Calu3 (cell line): ENCODE measurements at places on chromosomes 16 and 17.
A peak's percentile ranks its signal among the peaks of the same experiment; 100 is the strongest.

- DNase-seq, result no peak
Measured at GRCh38 chr16:82533189-82533588, 93.6 kb upstream of the CDH13 start.

DNA sequence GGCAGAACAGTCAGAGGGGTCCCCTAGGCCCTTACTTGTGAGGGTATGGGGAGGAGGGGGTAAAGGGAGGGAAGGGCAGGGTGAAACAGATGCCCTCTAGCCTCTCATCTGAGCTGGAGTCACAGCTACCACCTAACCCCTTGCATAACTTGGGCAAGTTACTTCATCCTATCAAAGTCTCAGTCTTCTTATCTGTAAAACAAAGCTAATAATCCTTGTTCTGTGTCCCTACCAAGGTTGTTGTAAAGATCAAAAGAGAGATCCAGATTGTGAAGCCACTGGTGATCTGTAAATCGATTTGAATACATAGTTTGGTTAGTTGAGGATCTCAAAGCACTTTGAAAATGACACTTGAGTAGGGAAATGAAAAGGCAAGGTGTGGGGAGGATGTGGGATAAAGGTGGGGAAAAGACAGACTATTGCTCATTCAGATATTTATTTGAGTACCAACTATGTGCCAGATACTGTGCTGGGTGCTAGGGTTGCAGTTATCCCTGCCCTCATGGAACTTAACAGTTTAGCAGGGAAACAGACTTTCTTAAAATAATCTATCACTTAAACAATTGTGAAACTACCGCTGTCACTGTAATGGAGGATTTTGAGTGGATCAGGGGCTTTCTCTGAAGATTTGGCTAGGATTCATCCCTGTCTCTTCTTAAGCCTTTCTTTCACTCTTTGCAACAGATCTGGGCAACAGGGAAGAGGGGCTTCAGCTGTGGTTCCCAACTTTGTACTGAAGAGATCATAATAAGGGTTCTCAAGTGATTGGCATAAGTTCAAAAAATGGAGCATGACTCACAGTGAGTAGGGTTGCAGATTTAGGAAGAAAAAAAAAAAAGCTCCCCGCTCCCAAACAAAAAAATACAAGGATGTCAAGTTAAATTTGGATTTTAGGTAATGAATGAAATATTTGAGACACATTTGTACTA, 3.0 kb downstream of the HEATR9 start:
- no peak for DNase-seq

- no peak for DNase-seq
Measured at GRCh38 chr16:89248196-89248982, 30.9 kb downstream of the ZNF778 start.

- DNase-seq, result no peak
Measured at GRCh38 chr16:73054813-73055482, 7.0 kb upstream of the ZFHX3 start.

DNA sequence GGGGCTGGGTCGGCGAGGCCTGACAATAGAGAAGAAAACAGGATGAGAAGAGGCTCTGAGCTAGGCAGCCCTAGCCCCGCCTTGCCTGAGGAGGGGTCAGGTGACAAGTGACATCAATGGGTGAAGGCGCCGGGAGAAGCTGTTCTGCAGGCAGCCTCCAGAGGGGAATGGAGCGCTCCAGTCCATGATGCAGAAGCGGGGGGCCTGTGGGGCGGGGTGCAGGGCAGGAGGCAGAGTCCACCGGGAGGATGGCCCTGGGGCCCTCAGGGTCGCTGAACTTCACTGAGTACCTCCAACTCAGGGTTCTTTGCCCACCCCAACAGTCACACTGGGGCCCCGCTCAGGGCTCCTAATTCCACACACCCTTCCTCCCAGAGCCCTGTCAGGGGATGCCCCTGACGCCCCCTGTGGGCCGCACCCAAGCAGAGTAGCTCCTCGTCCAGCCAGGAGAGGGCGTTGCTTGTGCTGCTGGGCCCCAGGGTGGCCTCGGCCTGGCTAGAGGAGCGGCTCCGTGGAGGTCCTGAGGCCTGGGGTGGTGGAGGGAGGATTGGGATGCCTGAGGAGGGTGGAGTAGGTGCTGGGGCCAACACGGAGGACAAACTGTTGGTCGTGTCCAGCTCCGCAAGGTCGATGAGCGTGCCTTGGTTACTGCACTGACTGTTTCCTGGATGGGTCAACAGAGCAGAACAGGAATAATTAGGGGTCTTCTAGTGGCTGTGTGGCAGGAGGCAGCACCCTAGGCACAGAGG, 20.8 kb downstream of the GGA3 start:
- DNase-seq, result peak; percentile 53

- no peak for DNase-seq
Measured at GRCh38 chr16:86968866-86969265, 348.3 kb downstream of the C16orf95 start.

- DNase-seq, result no peak
Measured at GRCh38 chr16:15055141-15056053, 477 bp downstream of the NTAN1 start.

DNA sequence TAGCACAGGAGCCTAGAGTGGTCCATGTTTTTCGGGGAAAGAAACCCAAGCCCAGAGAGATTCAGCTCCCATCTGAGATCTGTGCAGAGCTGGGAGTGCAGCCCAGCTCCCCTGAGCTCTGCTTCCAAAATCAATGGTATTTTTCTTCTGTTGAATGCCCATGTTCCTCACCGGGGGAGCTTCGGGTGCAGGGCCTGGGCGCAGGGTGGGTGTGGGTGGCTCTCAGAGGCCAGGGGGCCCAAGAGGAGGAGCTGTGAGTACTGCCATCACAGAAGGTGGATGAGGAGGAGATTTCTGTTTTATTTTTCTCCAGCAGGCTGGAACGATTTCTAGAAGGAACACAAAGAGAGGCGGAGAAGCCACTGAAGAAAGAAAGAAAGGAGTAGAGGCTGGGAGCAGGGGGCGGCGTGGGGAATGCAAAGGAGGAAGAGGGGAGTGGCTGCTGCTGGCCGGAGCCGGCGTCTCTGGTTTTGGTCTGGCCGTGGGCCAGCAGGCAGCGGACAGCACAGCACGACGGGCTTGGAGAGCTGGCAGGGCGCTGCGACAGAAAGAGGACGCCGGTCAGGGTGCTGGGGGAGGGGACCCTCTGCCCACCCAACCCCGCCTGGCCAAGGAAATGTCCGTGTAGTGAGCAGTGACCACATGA, 76.2 kb upstream of the KSR1 start:
- DNase-seq, result peak; percentile 77

DNA sequence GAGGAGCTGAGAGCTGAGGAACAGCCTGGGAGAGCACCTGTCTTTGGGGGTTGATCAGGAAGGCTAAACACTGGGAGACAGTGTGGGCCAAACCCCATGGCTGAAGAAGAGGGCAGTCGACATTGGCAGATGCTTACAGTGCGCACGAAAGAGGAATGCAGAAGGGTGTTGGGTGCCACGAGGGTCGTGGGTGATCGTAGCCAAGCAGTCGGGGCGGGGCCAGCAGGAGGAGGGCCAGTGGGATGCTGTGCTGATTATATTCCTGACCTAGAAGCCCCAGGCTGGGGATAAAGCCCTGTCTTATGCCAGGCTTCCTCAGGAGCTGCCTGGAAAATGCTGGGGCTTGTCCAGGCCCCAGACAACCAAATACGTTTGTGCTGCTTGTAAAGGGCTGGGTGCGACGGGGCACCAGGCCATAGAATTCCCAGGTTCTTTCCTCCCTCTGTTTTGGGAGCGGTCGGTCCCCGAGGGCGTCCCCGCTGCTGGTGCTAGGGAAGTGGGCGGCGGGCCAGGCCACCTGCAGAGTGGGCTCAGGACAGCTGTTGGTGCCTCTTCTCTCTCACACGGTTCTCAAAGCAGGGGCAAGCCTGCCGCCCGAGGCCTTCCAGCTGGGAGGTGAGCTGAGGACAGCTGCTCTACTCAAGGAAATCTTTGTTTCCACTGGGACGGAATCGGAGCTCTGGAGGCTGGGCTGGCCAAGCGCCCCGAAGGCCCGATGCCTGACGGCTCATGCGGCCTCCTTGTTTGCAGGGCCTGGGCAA, 10.0 kb downstream of the C1QTNF1 start:
- DNase-seq, result no peak

DNA sequence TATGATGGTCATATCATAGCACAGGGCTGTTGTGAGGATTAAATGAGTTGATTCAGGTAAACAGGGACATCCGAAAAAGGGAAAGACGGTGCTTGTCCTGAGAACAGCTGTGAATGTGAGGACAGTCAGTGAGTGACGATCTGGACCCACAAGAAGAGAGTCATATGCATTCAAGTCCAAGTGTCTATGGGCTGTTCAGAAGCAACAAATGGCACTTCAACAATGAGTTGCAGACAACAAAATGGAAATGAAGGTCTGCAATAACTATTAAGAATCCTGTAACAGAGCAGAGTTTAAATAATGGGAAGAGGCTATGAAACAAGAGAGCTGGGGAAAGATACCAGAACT, 100.3 kb downstream of the ADCY9 start:
- no peak for DNase-seq

DNA sequence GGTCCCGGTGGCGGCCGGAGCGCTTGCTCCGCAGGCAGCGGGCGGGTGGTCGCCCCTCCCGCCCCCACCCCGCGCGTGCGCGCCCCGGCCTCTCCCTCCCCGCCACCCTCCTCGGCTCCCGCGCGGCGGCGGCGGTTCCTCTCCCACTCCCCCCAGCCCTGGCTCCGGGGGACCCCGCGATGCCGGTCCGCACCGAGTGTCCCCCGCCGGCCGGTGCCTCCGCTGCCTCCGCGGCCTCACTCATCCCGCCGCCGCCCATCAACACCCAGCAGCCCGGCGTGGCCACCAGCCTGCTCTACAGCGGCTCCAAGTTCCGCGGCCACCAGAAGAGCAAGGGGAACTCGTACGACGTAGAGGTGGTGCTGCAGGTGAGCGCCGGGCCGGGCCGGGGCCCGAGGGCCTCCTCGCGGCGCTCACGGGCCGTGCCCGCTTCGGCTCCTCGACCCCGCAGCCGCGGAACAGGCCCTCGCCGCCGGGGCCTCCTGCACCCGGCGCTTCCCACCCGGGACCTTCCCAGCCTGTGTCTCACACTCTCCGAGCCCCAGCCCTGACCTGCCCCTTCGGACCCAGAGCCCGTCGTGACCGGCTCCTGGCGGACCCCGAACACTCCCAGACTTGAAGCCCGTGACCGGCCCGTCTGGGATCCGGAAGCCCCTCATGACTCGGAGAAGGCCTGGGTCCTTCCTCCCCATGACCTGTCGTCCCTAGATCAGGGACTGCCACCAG, 490 bp downstream of the GID4 start:
- peak; percentile 22 for DNase-seq

DNA sequence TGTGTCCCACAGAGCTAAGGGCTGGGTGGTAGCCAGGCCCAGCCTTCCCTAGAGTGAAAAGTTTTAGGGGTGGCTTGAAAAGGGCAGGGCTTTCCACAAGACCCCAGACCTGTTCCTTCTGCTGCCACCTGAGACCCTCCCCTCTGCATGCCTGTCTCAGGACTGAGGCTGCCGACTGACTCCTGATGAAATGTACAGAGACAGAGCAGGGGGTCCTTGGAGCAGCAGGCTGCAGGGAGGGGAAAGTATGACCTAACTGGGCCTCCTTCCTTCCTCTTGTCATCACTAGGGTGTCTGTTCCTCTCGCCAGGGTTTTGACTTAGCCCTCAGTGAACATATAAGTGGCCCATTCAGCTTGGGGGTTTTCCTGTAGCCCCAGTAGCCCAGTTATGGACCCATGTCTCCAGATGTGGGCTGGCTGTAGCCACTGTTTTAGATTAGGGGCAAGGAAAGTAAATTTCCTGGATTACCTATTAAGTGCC, 14.9 kb upstream of the NFATC3 start:
- no peak for DNase-seq

- no peak for DNase-seq
Measured at GRCh38 chr17:1083451-1084187, 86.7 kb downstream of the TIMM22 start.

GRCh38 chr16:62034231-62035114, 1.8 kb downstream of the CDH8 start:
- DNase-seq, result no peak
